HCEC 1CT (cell line): ENCODE measurements at places on chromosomes 1 and 21.
A peak's percentile ranks its signal among the peaks of the same experiment; 100 is the strongest.

- no peak for DNase-seq
Measured at GRCh38 chr1:180397175-180397574, 105.2 kb downstream of the ACBD6 start.

- DNase-seq, result no peak
Measured at GRCh38 chr1:112146201-112146715, 156.8 kb upstream of the KCND3 start.

- DNase-seq, result no peak
Measured at GRCh38 chr1:47996060-47996405, 1.2 kb downstream of the TRABD2B start.

DNA sequence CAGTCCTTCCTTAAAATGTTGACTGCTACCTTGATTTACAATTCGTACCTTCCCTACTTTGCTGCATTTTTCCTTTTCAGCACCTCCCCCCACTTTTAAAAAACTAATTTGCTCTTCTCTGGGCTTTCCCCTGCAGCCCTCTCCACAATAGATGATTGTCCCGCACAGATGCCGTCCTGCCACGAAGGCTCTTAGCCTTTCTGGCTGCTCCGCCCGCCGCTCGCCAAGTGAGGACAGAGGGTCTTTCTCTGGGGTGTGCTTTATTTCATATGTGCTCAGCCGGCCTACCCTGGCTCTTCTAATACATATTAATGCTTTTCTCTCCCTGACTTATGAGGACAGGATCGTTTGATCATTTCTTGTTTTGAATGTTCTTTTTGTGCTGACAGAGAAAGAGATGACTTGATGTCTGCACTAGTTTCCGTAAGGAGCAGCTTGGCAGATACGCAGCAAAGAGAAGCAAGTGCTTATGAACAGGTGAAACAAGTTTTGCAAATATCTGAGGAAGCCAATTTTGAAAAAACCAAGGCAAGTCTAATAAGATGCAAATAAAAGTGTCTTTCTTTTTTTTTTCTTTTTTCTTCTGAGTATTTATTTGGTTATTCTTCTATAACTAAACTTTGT lies 60.6 kb downstream of the SDCCAG8 start:
- no peak for DNase-seq

DNA sequence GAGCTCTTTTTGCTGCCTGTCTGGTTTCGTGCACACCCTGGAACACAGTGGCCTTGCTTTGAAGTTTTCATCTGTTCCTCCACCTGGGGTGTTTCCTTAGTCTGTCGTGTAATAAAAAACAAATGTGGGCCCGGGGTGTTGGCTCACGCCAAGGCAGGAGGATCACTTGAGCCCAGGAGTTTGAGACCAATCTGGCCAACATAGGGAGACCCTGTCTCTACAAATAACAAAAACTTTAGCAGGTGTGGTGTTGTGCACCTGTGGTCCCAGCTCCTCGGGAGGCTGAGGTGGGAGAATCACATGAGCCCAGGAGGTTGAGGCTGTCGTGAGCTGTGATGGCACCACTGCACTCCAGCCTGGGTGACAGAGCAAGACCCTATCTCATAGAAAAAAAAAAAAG lies 4.5 kb downstream of the NCMAP start:
- no peak for DNase-seq

- DNase-seq, result no peak
Measured at GRCh38 chr1:180428782-180429695, 73.3 kb downstream of the ACBD6 start.

GRCh38 chr1:14426854-14427253 lies 171.6 kb upstream of the KAZN start:
- no peak for DNase-seq

- DNase-seq, result no peak
Measured at GRCh38 chr1:37181425-37181824, 147.1 kb upstream of the GRIK3 start.

DNA sequence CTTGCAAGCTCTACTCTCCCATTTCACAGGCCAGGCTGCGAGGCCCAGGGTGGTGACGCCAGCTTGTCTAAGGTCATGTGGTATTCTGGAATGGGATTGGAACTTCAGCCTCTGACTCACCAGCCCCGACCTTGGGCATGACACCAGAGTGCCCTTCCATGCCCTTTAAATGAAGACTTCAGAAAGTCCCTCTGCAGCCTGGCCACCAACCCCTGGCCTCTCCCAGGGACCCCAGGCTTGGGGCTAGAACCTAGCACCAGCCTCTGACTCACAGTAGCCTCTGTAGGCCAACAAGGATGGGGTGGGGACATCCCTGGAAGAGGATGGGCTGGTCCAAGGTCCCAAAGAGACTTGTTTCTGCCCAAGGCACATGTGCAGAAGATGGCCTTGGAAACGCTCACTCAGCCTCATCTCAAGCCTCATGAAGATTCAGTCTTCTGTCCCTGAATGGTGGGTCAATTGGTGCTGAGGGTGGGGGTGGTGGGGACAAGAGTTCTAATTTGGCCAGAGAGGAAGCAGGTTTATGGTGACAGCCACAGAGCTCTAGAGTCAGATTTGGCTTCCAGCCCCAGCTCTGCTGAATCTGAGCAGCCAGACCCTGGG lies 36.1 kb upstream of the RUNX3 start:
- no peak for DNase-seq

- no peak for DNase-seq
Measured at GRCh38 chr1:84845357-84845756, 47.6 kb downstream of the LPAR3 start.

DNA sequence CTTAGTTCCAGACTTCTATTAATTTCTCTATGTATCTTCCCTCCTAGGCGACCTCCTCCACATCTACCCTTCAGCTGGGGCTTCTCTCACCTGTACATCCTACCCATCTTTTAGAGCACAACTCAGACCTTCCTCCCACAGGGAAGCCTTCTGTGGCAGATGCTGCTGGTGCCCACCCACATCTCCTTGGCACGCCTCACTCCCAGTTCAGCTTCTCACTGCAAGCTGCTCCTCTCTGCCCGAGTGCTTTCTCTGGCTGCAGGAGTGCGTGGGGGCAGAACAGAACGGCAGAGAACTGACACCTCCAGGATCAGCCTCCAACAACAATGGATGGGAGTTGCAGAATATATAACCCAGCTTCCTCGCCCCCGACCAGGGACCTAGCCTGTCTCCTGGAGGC lies 36.5 kb downstream of the ZBTB18 start:
- DNase-seq, result no peak

- peak; percentile 37 for DNase-seq
Measured at GRCh38 chr1:157369808-157370521, 182.3 kb downstream of the FCRL5 start.

DNA sequence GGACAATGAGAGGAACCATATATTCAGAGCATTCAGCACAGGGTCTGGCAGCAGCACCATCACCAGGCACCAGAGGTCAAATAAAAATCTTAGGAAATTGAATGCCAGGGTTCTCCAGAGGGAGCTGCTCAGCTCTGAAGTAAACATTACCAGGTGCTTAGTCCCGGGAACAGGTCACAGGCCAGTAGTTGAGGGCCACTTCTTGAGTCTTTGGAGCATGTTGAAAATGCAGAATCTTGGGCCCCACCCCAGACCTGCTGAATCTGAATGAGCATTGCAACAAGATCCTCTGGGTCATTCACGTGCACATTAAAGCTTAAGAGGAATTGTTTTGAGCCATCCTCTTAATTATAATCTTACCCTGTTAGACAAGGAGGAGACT lies 33.8 kb downstream of the PHC2 start:
- no peak for DNase-seq

DNA sequence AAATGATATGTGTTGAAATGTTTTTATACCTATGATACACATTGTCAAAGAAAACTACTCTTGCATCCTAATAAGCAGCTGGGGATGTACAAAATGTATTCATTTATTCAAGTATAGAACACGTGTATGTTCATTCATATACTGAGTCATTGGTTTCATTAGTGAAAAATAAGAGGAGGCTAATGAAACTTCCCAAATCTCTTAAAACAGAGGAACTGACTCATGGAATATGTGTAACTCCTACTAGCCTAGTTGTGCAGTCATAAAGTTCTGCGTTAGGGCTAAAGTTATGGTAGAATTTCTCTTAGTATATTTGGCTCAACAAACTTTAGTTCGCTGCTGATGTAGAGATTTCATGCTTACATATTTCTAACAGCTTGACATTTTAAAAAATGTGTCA lies 441.6 kb downstream of the NCAM2 start:
- DNase-seq, result no peak

- DNase-seq, result no peak
Measured at GRCh38 chr1:33972676-33973395, 109.0 kb downstream of the HMGB4 start.

DNA sequence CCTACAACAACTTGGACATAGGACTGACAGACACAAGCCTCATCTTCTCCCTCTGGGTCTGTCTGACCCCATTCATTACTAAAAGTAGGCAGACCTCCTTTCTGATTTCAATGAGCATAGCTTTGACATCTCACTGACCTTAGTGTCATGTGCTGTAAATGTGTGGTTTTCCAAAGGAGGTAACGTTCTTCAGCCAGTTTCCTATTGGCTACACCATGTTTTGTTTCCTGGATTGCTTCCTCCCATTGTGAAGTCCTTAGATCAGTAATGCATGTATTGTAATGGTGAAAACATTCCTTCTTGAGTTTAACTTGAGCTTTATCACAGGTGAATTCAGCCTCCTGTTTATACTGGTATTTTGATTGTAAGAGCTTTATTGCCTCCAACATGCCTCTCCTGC lies 20.6 kb downstream of the STXBP3 start:
- no peak for DNase-seq

GRCh38 chr1:40637470-40638007 lies 27.9 kb downstream of the RIMS3 start:
- no peak for DNase-seq

DNA sequence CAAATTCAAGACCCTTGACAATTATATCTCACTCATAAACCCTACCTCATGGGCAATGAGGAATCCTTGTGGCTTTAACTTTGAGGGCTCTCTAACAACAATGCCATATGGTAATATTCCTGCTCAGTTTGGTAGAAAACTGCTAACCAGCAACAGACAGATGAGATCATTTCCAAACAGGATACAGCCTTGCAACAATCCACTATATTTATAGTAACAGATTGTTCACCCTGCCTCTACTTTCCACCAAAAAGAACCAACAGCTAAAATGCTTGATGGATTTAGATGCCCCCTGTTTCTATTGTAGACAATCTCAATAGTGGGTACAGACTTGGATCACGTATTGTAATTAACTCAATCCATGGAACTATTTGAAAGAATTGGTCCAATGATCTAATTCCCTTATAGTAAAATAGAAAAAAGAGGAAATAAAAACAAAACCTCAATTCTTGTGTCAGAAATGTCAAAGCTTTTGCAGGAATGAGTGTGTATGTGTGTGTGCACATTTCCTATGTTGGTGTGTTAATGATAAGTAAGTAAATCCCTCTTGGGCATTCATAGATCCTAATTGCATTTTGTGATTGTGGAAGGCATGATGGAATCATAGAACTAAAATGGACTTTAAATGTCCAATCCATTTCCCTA lies 100.0 kb upstream of the EDEM3 start:
- peak; percentile 64 for DNase-seq

- DNase-seq, result peak; percentile 55
Measured at GRCh38 chr1:71565262-71565661, 484.4 kb upstream of the ZRANB2 start.

- no peak for DNase-seq
Measured at GRCh38 chr1:76177615-76178014, 103.1 kb downstream of the ST6GALNAC3 start.

- no peak for DNase-seq
Measured at GRCh38 chr1:43031316-43032203, 72.9 kb upstream of the SLC2A1 start.

DNA sequence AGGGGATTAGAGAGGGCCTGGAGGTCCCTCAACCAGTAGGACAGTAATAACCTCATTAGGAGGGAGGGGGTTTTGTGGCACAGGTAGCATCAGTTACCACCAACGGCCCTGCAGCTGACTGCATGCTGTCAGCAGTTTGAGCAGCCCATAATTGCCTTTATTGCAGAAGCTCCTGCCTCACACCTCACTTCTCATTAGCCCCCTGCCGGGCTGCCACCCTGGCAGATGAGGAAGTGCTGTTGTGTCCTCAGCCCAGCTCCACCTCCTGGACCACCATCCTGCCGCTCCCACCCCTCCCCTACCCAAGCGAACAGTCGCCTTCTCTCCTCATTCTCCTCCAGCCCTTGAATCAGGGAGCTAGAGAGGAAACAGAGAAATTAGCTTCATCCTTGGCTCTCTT lies 237.4 kb downstream of the LMX1A start:
- no peak for DNase-seq

- no peak for DNase-seq
Measured at GRCh38 chr1:11027316-11027715, 14.9 kb downstream of the TARDBP start.

- DNase-seq, result peak; percentile 88
Measured at GRCh38 chr1:26907071-26907917, 6.5 kb downstream of the NR0B2 start.

DNA sequence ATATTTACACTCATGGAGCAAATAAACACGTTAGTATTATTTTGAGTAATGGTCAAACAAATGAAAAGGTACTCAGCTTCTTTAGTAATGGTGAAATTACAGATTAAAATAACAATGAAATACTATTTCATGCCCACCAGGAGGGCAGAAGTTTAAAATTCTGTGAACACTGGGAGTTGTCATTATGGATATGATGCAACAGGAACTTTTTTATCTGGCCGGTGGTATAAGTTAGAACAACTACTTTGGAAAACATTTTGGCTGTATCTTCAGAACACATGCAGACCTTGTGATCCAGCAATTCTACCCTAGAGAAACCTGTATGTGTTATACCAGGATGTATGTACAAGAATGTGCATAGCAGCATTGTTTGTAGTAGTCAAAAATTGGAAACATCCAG lies 23.2 kb upstream of the PPP1R8 start:
- DNase-seq, result no peak

DNA sequence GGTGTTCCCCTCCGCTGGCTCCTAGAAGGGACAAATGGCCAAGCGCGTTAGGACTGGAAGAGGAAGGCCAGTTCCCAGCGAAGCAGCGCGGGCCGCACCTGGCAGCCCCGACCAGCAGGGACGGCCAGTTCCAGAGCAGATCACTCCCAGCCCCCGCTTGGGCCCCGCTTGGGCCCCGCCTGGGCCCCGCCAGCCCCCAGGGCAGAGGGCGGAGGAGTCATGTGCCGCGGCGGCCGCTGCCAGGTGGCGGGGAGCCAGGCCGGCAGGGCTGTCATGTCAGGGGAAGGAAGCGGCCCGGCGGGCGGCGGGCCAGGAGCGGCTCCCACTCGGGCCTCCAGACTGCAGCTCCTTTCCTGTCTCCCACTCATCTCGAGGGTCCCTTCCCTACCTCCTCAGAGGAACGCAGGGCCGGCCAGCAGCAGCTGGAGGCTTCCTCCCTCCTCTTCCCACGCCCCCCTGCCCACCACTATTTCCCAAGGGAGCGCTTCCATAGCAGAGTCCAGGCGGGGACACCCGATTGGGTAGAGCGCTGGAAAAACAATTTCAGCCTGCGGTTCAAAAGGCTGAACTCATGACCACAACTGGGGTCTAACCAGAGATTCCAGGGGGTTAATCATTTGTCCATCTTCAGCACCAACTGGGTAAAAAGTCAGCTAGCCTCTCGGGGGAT lies 16.5 kb downstream of the ZNF697 start:
- DNase-seq, result peak; percentile 39

- no peak for DNase-seq
Measured at GRCh38 chr21:16004523-16004922, 274.7 kb downstream of the USP25 start.
